ENCODE measurements at places on chromosomes 7 and 10.
A peak's percentile ranks its signal among the peaks of the same experiment; 100 is the strongest.

DNA sequence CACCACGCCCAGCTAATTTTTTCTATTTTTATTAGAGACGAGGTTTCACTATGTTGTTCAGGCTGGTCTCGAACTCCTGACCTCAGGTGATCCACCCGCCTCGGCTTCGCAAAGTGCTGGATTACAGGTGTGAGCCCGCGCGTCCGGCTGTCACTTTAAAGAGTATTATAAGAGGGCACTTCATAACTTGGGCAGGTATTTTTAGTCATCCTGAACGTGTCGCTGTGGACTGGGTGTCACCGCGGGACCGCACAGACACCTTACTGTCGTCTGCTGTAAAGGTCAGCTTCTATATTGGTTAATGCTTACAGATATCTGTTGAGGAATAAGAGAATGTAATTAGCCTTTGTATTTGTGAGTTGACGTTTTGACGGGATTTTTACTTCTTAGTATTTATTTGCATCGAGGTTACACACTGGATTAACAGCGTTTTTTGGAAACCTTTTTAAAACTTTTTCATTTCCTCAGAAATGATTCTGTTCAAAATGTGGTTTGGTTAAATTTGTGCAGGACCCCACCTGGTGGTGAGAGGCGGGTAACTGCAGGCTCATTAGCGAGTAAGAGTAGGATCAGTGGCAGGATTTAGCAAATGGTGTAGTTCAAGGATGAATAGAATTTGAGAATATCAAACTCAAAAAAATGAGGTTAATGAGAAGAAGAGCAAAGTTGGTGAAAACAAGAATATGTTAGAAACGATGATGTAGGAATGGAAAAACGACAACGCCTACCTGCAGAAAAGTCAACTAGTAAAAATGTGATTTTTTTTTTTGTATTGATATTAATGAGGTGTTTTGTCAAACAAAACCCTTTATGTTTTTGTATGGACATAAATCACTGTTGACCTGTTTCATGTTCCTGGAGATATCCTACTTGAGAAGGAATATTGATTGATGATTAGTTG is 3.2 kb downstream of the DNAJB6 start:
- DNase-seq = peak; percentile 46

DNA sequence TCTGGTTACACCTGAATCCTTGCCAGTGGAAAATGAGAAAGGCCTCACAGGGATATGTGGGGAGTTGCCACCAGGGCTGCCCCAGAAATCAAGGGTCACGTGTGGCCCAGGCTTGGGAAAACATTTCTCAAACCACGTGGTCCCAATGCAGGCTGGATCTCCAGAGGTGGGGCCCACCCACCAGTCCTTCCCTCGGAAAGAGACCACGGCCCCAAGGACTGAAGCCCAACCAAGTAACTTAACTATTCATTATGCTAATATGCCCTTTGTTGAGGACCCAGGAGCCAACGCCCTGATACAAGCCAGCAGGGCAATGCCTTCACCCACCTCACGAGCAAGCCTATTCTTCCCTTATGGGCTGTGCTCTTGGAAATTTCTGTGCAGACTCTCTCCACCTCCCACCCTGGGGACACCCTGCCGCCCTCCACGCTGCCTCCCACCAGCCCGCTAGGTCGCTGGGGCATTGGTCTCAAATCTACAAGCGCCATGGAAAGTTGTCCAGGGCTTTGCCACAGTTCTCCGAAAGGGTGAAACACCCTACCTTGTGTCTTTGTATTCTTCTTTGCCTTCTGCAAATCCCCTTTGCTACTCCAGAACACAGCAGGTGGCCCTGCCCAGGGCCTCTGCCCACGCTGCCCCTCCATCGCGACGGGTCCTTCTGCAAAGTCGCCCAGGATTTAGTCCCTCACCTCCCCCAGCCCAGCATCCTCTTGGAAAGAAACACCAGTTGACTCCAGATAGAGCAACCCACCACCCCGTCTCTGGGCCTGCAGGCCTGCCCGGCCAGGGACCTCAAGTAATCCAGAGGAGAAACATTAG is 8.8 kb downstream of the TNS3 start:
- DNase-seq = no peak

DNA sequence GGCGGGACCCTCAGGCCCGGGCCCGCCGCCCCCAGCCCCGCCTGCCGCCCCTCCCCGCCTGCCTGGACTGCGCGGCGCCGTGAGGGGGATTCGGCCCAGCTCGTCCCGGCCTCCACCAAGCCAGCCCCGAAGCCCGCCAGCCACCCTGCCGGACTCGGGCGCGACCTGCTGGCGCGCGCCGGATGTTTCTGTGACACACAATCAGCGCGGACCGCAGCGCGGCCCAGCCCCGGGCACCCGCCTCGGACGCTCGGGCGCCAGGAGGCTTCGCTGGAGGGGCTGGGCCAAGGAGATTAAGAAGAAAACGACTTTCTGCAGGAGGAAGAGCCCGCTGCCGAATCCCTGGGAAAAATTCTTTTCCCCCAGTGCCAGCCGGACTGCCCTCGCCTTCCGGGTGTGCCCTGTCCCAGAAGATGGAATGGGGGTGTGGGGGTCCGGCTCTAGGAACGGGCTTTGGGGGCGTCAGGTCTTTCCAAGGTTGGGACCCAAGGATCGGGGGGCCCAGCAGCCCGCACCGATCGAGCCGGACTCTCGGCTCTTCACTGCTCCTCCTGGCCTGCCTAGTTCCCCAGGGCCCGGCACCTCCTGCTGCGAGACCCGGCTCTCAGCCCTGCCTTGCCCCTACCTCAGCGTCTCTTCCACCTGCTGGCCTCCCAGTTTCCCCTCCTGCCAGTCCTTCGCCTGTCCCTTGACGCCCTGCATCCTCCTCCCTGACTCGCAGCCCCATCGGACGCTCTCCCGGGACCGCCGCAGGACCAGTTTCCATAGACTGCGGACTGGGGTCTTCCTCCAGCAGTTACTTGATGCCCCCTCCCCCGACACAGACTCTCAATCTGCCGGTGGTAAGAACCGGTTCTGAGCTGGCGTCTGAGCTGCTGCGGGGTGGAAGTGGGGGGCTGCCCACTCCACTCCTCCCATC is 82.7 kb downstream of the PAX2 start:
- no peak for DNase-seq

DNA sequence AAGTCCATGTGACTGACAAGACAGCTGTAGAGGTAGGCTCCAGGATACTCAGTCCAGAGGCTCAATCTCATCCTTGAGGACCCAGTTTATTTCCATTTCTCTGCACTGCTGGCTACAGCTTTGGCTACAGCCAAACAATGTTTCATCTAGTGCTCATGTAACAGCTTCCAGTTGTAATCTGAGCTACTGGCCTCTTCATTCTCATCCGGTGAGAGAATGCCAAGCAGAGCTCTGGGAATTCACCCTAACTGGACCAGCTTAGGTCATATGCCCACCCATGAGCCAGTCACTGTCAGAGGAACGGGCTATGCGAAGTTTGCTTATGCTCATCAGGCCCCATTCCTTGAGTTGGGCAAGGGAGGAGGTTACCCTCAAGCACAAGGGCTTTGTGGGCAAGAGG is 192.9 kb downstream of the EVX1 start:
- DNase-seq = no peak

DNA sequence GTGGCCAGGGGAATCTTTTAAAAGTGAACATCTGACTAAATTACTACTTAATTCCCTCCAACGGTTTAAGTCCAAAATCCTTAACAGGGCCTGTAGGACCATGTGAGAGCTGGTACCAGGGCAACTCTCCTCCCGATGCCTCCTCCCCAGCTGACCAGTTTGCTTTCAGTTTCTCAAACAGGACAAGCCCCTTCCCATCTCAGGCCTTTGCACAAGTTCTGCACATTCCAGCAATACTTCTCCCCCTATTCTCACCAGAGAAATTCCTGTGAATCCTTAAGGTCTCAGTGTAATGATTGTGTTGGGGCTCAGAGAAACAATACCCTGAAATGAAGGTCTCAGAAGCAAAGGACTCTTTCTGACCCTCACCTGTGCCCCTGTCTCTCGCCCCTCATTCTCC is 8.0 kb upstream of the CALHM1 start:
- DNase-seq = no peak

DNA sequence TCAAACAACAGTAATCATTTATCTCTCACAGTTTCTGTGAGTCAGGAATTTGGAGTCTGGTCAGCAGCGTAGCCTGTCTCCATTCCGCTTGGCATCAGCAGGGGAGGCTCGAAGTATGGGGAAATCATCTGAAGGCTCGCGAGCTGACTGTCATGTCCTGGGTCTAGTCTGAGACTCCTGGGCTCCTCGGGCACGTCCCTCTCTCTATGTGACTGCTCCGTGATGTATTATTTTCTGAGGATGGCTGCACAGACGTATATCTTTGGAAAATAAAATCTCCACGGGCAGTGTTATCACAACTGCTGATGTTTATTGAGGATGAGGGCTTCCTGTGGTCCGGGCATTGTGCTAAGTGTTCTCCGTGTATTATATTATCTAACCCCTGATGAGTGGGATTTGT is 23.3 kb upstream of the PCGF5 start:
- no peak for DNase-seq

DNA sequence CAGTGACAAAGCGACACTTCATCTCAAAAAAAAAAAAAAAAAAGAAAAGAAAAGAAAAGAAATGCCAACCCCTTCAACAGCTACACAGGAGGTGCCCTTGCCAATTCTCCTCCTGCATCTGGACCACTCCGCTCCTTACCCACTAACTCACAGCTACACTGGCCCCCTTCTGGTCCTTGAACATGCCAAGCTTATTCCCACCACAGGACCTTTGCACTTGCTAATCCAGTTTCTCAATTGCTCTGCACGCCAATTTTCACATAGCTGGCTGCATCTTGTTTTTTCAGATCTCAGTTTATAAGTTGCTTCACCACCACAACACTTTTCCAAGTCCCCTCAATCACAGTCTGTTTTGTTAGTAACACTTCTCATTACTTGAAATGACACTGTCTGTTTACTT is 5.5 kb downstream of the PDAP1 start:
- no peak for DNase-seq

DNA sequence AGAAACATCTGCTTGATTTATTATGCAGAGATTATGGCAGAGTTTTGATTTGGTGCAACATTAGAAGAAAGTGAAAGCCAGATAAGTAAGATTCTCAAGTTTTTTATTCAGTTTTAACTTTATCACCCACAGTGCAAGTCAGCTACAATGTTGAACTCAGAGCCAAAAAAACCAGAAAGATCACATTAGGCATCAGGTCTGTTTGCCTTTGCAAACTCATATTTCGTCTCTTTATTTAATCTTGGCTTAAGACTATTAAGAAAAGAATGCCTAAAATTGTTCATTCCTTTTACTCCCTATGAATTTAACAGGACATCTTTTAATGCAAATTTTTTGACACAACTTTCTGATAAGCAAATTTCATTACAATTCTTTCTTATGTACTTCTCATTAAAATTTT is 76.0 kb upstream of the TMEM26 start:
- no peak for DNase-seq

DNA sequence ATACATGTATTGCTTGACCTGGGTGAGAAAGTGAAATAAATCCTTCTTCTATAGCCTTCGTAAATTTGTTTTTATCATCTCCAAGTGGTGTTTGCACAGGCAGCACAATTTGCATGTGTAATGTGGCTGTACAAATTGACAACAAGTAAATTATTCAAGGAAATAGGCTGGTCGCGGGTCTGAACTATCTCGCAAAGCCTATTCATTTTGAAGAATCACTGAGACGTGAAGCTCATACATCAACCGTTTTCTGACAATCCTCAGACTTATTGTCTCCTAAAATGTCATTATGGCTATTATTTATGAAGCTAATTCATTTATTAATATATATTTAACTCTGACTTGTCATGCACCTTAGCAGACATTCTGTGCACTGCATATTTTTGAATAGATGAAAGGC is 16.2 kb upstream of the FAM204A start:
- DNase-seq = no peak

GRCh38 chr7:30594048-30594539 is 584 bp upstream of the GARS1 start:
- DNase-seq = peak; percentile 27

- no peak for DNase-seq
These were observed 88.8 kb downstream of the GSAP start for GRCh38 chr7:77327067-77327931.

GRCh38 chr7:141737118-141737835 is 881 bp upstream of the SSBP1 start:
- DNase-seq = no peak

GRCh38 chr10:43006490-43006889 is 70.4 kb upstream of the RET start:
- no peak for DNase-seq

- DNase-seq = no peak
These were observed 428.4 kb upstream of the IGFBP3 start for GRCh38 chr7:46349490-46349889.

GRCh38 chr7:909358-910329 is 33.3 kb downstream of the GET4 start:
- DNase-seq = no peak

- no peak for DNase-seq
These were observed 32.2 kb downstream of the FRMPD2 start for GRCh38 chr10:48242171-48242904.

DNA sequence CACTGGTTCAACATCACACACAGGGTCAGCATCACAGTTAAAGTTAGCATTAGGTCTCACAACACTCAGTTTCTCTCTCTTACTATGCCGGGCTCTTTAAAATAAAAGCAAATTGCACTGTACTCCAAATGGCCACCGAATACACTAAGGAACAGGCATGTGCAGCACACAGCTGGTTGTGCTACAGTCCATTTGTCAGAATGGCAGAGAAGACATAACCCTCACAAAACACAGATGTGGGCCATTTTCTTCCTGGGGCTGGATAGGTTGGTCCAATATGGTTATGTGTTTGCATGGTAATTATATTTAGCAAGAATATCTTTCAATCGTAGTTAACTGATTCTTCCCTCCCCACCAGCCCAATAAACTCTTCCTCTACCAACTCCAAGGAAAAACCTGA is 9.0 kb downstream of the JCAD start:
- no peak for DNase-seq

GRCh38 chr10:32268788-32269187 is 78.2 kb downstream of the EPC1 start:
- no peak for DNase-seq

DNA sequence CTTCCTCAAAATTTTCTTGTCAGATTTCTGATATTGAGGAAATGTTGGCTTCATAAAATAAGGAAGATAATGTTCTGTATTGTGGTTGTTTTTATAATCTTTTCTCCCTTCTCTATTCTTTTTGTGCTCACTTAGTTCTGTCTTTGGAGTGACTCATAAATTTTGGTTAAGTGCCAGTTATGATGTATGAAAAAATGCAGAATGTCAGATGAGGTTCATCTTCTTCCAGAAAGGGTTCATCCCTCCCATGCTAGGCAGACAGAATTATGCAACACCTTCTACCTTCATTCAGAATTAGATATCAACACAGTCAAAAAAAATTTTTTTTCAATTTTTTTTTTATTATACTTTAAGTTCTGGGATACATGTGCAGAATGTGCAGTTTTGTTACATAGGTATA is 36.6 kb upstream of the CYP2C19 start:
- no peak for DNase-seq
